ENCODE measurements at places on chromosomes 12 and 14.

- DNase-seq = no peak
Observed at GRCh38 chr12:1077036-1077803, 86.2 kb downstream of the ERC1 start.

GRCh38 chr12:109458086-109458485 lies 19.0 kb downstream of the KCTD10 start:
- DNase-seq = no peak

- peak; percentile 79 for DNase-seq
Observed at GRCh38 chr14:103520657-103521437, 1.8 kb downstream of the CKB start.

- DNase-seq = no peak
Observed at GRCh38 chr14:92460916-92461579, 52.5 kb upstream of the RIN3 start.

DNA sequence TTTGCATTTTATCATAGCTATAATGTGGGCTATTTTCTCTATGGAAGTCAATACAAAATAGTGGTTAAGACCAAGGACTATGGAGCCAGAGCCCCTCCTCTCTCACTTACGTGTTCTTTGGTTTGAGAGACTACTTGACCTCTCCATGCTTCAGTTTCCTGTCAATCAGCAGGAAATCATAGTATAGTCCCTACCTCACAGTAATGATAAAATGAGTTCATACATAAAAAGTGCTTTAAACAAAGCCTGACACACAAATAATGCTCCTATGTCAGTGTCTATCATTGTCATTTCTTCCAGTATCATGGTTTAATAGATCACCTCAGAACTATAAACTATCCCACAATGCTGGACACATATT lies 90.4 kb downstream of the MED13L start:
- no peak for DNase-seq

DNA sequence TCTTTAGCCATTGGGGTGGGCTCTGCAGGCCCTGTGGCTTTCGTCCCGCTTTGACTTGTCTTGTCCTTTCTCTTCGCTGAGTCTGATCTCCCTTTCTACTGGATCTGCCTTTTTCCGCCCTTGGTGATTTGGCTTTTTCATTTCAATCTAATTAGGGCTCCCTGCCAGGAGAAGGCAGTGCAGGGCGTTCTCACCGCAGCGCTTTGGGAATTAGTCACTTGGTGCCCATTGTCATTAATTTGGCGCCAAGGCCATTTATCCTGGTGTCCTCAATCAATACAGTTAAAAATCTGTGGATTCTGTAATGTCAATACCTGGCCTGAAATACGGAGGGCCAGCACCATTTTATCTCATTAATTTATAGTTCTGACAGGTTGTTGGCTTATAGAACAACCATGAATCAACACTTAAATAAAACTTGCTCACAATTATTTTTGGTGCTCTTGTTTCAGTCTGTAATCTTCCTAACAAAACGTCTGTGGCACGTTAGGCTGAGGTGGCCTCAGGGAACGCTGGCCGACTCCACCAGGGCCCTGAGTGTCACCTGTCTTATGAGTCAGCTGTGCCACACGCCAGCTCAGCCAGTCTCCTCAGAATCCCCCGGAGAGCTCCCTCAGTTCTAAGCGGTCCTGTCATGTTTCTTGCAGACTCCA lies 115.7 kb downstream of the BEGAIN start:
- DNase-seq = peak; percentile 52

DNA sequence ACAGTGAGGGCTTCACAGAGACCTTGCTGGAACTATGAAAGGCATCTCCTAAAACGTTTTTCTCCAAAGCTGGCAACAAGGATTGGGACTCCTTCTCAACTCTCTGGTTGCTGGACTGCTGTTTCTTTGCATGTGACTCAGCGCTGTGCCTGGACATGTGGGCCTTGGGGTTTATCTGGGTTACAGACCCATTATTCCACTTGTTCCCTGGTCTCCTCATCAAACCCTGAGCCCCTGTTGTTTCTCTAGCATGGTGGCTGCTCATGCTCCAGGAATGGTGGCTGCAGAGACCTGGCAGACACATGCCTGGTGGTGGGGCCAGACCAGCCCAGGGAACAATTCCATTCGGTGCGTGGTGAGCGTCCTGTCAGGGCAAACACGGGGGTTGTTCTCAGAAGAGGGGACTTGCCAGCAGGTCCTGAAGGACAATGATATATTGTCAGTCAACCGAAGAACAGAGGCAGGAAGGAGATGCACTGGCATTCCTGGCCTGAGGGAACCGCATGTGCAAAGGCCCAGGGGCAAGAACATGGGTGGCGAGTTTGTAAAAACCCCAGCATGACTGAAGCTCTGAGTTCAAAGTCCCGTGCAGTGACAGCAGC lies 320.1 kb upstream of the RTL1 start:
- no peak for DNase-seq

DNA sequence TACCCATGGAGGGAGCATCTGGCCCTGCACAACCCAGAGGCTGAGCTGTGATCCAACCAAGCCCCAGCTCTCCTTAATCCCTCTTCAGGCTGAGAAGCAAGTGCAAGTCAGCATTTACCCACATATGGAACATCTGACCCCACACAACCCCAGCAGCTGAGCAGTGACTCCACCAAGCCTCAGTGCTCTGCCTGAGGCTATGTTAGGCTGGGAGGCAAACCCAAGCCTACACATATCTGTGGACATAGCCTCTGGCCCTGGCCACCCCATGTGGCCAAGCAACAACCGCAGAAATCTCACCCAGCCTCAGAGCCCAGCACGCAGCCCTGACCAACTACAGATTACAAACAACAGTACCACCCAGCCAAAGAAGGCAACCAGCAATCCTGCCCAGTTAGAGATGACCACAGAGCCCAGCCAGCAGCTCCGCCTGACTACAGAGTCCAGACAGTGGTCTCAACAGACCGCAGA lies 142.8 kb downstream of the NUAK1 start:
- no peak for DNase-seq

GRCh38 chr14:104724981-104725771 lies 1.1 kb downstream of the ADSS1 start:
- no peak for DNase-seq

DNA sequence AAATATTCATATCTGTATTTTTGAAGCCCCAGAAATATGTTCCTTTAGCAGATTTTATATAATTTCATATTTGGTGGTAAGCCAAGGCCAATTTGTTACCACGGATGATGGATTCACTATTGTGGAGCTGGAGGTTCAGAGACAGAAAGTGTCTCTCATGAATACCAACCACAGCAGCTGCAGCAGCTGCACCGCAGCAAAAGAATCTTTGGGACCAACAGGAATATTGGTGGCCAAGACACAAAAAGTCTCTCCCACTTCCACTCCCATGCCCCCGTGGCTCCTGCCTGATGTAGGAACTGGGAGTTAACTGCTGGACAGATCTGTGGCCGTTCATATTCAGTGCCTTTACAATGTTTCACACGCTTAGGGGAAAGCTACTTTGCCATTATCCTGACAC lies 155.3 kb downstream of the ADAMTS20 start:
- DNase-seq = no peak

- DNase-seq = no peak
Observed at GRCh38 chr12:112711026-112711425, 80.5 kb upstream of the RPH3A start.

DNA sequence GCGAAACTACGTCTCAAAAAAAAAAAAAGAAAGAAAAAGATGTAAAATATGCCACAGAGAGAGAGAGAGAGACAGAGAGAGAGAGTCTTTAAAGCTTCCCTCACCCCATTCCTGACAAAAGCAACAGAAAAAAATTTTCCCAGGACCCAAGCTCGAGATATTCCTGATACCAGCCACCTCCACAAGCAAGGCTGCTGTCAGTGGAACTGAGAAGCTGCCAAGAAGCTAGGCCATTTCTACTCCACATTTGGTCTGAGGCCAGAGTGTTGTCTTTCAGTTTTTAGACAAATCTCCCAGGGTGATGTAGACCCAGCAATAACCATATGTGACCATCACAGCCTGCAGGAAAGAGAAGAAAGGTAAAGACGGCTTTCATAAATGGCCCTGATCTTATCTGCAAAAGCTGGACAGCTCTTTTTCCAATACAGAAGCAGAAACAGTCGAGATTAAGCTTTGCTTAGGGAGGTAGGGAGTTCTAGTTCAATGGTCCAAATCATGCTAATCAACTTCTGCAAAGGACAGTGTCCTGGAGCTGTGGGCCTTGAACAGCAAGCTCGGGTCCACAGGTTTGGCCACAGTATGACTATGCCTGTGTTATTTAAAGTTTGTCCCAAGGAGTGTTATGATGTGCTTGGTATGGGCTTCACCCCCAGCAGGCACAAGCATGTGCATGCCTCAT lies 130.3 kb upstream of the NUDT4 start:
- peak; percentile 59 for DNase-seq

GRCh38 chr12:109523504-109523903 lies 46.1 kb downstream of the UBE3B start:
- DNase-seq = no peak

GRCh38 chr14:76876076-76876475 lies 49.9 kb downstream of the LRRC74A start:
- peak; percentile 33 for DNase-seq

- no peak for DNase-seq
Observed at GRCh38 chr14:51432302-51432948, 192.4 kb downstream of the TMX1 start.

GRCh38 chr12:3550839-3551238 lies 59.8 kb downstream of the PRMT8 start:
- DNase-seq = no peak

- no peak for DNase-seq
Observed at GRCh38 chr14:89330236-89331002, 86.6 kb downstream of the FOXN3 start.

- DNase-seq = no peak
Observed at GRCh38 chr14:95502381-95502950, 14.0 kb downstream of the SYNE3 start.

DNA sequence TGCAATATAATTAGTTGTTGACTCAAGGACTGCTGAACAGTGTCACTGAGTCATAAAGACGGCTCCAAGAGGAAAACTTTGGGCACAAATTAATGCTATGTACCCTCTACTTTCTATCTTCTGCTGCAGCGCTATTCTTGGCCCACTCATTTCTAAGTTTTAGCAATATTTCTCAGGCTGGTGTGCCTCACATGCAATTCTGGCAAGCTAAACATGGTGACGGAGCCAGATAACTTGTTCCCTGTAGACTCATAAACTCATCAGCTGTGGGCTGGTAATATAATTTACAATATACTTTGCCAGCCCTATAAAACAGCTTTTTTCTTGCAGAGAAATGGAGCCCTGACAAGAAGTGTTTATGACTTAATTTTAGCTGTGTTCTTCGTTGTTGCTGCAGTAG lies 615.1 kb downstream of the NRXN3 start:
- no peak for DNase-seq

- no peak for DNase-seq
Observed at GRCh38 chr12:126667339-126667738, 1599.6 kb upstream of the TMEM132C start.

DNA sequence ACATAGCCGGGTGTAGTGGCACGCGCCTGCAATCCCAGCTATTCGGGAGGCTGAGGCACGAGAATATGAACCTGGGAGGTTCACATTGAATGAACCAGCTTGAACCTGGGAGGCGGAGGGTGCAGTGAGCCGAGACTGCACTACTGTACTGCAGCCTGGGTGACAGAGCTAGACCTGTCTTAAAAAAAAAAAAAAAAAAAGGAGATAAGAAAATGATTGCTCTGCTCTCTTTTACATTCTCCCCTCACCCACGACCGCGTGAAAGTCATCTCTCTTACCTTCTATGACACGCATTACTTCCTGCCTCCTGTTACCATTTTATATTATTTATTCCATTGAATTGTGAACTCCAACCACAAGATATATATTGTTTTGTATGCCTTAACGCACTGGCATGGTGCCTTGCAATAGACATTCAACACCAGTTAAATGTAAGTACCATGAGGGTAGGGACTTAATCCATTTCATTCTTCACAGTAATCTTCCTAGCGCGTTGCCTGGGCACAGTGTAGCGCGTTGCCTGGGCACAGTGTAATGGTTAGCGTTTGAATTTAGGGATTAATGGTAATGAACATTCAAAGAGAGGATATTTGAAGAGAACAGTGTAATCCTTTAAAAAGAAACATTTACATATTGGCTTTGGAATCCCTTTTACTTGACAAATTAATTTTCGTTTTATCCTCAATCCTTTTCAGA lies 2.7 kb downstream of the RAP1B start:
- no peak for DNase-seq

DNA sequence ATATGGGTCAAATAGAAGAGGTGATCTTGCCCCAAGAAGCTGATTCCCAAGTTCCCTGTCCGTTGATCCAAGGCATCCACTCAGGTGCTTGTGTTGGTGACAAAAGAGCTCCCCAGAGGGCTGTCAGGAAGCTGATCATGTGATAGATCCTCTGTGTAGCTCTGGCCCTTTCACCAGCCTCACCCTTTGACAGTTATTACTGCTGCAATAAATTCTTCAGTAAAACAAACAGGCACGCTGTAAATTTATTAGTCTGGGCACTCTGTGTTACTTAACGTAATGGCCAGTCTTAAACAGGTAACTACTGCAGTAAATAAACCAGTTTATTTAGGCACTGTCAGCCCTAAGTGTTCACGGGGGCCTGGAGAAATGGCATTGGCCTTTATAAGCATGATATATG lies 473.9 kb downstream of the BCL11B start:
- DNase-seq = no peak

DNA sequence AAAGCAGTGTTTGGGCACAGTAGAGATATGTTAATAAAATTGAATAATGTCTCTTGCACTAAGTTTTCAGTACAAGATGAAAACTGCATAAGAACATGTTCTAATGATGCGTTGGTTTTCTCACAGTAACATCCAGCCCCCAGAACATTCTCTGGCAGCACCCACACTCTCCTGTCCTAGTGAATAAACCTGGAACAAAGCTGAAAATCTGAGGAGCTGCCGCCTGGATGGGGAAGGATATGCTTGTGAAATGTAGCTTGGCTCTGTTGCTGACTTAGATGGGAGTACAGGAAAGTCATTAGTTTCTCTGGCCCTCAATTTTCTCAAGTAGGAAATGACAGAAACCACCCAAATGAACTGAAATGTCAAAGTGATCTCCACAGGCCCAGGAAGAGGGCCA lies 323.8 kb downstream of the APAF1 start:
- DNase-seq = no peak

DNA sequence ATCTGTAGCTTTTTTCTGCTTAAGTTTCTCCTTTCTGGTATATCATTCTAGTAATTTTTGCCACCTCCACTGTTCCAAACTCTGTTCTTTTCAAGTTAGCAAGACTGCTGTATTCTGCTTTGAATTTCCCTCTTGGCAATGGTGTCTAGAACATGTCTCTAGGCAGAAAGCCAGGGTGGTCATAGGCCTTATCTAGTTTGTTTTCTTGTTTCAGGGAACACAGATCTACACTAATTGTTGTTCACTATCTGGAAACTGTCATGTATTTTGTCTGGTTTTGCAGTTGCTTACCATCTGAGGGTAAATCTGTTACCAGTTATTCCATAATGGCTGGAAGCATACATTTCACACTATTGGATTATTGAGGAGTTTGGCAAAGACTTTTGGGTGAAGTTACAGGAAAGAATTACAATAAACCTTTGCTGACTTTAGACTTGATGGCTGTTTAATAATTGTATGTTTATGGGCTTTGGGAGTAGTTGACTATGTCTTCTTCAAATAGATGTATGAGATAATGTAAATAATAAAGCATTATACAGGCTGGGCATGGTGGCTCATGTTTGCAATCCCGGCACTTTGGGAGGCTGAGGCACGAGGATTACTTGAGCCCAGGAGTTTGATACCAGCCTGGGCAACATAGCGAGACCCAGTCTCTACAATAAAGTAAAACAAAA lies 41.4 kb downstream of the FUT8 start:
- DNase-seq = no peak

GRCh38 chr12:78385541-78385940 lies 479.0 kb upstream of the SYT1 start:
- no peak for DNase-seq

- DNase-seq = no peak
Observed at GRCh38 chr14:23121361-23121771, 2.3 kb upstream of the CEBPE start.

GRCh38 chr14:59086241-59086882 lies 102.1 kb upstream of the DAAM1 start:
- peak; percentile 41 for DNase-seq

Measured in NCI-H446 treated with DMSO at 0.1 percent for 48 hours (cell line).